ENCODE measurements at places on chromosomes 1 and 21.

DNA sequence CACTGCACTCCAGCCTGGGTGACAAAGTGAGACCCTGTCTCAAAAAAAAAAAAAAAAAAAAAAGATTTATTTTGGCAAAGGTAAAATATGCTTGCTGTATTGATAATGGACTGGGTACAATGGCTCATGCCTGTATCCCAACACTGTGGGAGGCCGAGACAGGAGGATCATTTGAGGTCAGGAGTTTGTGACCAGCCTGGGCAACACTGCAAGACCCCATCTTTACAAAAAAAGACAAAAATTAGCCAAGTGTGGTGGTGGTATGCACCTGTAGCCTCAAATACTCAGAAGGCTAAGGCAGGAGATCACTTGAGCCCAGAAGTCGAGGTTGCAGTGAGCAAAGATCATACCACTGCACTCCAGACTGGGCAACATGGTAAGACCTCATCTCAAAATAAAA, 6.3 kb downstream of the SF3A3 start:
- no peak for DNase-seq

- no peak for DNase-seq
Measured at GRCh38 chr1:165747632-165748447, 20.8 kb downstream of the TMCO1 start.

- DNase-seq = peak; percentile 61
Measured at GRCh38 chr1:983798-984475, 2.0 kb upstream of the PERM1 start.

DNA sequence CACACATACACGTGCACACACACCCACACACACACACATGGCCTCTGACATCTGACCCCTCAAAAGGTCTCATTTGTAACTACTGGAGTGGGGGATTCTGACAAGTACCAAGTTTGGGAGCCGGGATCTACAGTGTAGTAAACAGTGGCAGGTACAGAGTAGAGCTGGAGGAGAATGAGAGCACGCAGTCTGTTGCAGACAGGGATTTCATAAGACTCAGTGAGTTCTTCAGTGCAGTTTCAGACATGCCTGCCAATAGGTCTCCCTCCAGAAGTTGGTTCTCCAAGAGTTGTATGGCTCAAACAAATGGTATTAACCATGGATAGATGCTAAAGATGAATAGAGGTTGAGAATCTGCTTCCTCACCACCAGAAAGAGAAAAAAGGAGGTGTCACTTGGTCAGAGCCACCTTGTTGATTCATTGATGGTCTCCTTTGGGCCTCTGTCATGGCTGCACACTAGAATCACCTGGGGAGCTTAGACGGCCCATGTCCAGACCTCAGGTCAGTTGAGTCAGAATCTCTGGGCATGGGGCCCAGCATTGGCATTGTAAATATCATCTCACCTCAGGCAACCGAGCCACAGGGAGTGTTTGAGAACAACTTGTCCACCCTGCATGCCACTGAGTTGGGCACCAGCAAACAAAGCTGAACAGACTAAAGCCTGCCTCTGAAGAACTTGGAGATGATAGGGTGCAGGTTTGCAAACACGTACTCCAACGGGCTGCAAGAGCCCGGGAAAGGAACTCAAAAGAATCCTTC, 122.1 kb downstream of the EDEM3 start:
- DNase-seq = no peak

- DNase-seq = no peak
Measured at GRCh38 chr1:100400404-100400803, 48.1 kb downstream of the CDC14A start.

DNA sequence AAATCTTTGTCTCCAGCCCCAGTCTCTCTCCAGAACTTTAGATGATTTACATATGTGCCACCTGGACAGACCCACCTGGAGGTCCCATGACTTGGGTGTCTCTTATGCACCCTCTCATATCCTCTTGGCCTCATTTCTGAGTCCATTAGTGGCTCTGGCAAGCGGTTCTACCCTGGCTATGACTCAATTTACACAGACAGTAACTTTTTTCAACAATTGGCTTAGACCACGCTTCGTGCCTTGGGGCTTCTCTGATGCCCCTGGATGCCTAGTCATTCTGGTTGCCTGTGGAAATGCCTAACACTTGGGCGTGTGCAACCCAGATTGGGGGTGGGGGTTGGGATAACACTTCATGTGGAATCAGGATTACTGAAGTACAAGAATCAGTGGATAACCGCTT, 57.1 kb upstream of the GADD45A start:
- no peak for DNase-seq

- DNase-seq = no peak
Measured at GRCh38 chr1:28855469-28855951, 43.5 kb downstream of the OPRD1 start.

DNA sequence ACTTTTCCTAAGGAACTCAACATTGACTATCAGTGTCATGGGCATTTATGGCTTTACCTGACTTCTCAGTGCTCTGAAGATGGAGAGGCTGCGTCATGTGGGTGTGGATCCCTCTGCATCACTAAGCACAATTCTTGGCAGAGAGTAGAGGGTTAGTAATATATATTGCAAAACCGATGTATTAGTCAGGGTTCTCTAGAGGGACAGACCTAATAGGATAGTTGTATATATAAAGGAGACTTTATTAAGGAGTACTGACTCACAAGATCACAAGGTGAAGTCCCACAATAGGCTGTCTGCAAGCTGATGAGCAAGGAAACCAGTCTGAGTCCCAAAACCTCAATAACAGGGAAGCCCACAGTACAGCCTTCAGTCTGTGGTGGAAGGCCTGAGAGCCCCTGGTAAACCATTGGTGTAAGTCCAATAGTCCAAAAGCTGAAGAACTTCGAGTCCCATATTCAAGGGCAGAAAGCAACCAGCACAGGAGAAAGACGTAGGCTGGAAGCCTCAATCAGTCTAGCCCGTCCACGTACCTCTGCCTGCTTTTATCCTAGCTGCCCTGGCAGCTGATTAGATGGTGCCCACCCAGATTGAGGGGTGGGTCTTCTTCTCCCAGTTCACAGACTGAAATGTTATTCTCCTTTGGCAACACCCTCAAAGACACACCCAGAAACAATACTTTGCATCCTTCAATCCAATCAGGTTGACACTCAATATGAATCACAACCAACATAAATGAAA, 159.7 kb upstream of the NRIP1 start:
- DNase-seq = no peak

DNA sequence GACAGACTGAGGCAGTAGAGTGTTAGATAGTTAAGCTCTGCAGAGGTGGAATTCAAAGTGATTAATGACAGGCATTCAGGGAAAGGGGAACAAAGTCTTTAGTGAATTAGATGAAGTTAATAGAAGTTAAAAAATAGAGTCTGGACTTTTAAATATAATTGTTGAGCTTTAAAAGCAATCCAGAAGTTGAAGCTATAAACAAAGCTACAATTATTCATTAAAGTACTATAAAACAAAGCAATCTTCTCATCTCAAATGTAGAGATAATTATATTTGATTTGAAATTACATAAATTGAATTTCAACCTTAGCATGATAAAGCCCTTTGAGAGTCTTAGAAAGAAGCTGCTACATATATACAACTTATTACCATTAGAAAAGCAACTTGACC, 710.6 kb downstream of the MRPL39 start:
- no peak for DNase-seq

GRCh38 chr1:37474697-37475379, 458 bp downstream of the ZC3H12A start:
- DNase-seq = no peak

- DNase-seq = no peak
Measured at GRCh38 chr1:205430696-205431305, 8.9 kb upstream of the LEMD1 start.

DNA sequence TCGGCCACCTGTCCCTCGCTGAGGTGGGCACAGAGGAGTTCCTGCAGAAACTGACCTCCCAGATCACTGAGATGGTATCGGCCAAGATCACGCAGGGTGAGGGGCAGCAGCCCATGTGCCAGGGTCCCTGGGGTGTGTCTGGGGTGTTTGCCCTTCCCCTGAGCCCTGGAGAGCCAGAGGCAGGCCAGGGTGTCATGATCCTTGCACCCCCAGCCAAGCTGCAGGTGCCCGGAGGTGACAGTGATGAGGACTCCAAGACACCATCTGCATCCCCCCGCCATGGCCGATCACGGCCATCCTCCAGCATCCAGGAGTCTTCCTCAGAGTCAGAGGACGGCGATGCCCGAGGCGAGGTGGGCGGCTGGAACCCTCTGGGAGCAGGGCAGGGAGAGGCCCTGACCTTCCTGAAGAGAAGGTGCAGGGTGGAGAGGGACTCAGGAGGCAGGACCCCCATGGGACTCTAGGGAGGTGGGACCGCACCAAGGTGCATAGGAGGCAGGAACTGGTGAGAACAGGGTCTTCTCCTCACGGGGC, 69.5 kb downstream of the TRIM11 start:
- no peak for DNase-seq

GRCh38 chr1:244970744-244971551, 106.6 kb upstream of the HNRNPU start:
- peak; percentile 86 for DNase-seq

DNA sequence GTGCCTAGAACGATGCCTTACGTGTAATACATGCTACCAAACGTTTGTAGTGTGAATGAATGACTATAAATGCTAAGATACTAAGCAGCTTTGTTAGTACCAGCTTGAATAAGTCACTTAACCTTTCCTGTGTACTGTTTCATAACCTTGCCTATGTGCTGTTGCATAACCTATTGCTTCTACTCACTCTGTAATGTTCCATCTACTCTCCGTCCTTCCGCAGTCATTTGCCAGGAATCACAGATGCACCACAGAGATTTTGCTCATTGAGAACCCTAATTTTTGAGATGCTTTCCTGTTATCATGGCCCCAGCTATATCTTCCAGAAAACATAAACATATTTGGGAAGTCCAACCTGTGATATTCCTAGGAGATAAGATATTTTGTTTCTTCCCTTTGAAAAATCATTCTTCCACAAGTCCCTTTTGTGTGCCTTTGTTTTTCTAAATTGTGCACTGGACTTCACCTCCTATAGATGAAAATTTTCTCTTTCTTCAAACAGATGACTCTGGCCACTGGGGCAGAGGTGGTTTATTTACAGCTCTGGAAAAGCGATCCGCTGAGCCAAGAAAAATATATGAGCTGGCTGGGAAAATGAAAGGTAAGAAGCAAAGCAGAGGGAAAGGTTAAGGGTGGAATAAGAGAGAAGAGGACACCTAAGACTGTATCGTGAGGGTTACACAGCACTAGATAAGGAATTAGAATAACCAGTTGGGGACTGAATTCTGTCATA, 44.8 kb downstream of the CHD1L start:
- no peak for DNase-seq
